Suppressor macrophage treated with lipopolysaccharide for 1 hour (primary cell): ENCODE measurements at places on chromosomes 6 and 20.

DNA sequence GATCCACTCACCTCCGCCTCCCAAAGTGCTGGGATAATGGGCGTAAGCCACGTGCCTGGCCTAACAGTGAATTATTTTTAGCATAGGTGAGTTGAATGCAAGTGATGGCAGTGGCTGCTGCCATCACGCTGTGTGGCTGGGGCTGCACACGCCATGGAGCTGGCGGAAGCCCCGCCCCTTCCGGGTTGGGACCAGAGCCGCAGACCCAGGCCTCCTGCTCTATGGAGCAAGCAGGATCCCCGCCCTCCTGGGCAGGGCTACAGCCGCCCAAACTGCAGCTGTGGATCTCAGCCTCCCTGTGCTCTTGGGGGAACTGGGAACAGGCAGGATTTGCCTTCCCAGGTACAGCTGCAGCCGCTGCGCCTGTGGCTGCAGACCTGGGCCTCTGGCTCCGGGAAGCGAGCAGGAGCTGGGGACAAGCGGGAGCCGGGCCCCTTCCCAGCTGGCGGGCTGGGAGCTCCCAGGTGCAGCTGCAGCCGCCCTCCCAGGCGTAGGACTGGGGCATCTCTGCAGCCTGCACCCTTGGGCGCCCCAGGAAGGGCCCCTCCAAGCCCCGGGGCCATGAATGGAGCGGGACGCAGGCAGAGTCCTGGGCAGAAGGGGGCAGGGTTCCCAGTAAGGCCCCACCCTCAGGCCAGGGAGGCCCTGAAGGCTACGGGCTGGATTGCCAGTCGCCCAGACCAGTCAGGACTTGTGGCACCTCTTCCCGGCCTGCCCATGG is 30.9 kb upstream of the SLA2 start:
- DNase-seq, result no peak

DNA sequence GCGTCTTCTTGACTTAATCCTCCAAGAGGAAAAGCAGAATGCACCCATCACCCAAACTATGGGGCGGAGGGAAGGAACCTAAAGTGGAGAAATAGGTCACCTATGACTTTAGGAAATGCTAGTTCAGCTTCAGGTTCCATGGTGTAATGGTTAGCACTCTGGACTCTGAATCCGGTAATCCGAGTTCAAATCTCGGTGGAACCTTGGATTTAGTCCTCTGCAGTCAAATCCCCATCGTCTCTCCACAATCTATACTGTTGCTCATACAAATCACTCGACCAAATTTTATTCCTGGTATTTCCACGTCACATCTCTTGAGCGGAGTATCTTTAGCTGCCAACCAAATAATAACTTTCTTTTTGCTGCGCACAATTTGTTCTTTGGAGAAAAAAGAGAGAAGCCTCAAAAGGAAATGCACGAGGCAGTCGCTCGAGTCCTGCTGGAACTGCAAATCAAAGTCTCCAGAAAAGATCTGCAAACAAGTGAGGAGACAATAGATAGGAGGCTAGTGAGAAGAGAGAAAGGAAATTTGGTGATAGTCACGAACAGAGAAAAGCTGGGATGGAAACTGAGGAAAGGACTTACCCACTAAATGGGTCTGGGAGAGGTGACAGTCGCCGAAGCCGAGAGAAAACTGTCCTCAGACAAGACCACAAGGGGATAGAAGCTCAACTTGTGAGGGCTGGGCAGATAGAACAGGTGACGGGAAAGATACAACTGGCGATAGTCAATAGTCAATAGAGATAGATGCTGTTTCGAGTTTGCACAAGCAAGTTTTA is 16.6 kb downstream of the POM121L2 start:
- DNase-seq, result no peak

DNA sequence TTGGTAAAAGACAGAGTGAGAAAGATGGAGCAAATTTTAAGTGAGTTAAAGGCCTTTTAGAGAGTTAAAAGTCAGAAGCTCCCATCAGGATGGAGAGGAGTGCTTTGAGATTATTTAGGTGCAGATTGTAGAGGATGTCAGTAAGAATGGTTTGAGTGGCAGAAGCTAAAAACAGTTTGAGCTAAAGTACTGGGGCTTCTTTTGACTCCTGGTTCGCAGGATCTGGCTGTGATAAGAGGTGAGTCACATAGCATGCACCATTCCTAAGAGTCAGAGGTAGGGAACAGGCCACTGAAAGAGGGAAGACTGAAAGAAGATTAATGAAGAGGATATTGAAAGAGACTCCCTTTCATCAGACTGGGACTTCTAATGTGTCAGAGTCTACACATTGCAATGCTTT is 1047.9 kb upstream of the MAP3K7 start:
- no peak for DNase-seq

DNA sequence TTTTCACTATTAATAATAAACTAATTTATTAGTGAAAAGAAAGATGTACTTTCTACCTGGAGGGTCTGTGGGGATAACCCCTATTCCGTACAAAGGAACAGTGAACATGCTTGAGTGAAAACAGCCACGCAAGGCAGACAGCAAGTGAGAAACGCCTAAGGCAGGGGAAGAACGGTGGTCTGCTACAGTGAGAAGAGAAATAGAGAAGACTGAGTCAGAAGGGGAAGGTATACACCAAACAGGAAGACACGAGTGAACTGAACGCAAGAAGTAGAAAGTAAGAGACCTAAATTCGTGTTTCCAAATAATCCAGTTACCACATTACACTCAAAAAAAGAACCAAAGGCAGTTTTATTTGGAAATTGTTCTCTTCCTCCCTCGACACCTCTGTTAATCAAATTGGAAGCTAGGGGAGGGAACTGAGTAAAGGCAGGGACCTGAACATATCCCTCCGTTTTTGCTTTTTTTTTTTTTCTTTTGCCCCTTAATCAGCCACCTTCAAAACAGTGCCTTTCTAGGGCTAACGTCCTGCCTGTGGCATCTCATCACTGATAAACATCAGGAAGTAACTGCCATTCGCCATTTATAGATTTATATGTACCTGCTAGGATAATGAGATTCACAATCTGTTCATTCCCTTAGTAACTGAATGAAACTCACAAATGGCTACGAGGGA is 48.9 kb downstream of the ATXN1 start:
- peak; percentile 75 for DNase-seq

GRCh38 chr6:51753635-51754034 is 333.8 kb downstream of the PKHD1 start:
- peak; percentile 11 for DNase-seq

DNA sequence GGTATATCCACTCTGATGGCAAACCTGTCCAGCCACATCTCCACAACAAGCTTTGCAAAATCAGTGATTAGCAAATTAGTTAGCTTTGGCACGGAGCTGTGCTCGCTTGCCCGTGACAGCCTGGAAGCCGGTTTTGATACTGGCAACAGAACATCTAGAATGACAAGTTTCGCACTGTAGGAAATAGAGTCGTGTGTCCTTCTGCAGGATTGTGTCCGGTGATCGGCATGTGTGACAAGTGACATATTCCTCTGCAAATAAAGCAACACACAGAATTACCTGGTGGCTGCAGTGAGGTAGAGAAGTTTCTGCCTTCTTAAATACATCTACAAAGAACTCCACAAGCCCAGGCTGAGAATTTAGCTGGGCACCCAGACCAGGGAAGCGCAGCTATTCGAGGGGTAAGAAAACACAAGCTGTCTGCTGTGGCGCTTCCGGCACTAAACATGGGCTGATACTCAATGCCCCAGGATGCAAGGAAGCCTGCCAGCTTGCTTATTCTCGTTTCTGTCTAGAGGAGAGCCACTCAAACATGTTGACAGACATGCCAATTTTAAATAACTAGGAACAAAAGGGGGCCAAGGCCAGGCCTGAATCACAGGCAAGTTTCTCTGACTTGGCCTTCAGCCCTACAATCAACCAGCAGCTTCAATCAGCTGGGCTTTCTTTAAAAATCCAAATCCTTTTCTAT is 22.2 kb downstream of the EIF2S2 start:
- DNase-seq, result no peak

- DNase-seq, result no peak
Measured at GRCh38 chr20:36786246-36786645, 12.7 kb upstream of the DSN1 start.

- no peak for DNase-seq
Measured at GRCh38 chr6:17035257-17036064, 66.4 kb upstream of the STMND1 start.

DNA sequence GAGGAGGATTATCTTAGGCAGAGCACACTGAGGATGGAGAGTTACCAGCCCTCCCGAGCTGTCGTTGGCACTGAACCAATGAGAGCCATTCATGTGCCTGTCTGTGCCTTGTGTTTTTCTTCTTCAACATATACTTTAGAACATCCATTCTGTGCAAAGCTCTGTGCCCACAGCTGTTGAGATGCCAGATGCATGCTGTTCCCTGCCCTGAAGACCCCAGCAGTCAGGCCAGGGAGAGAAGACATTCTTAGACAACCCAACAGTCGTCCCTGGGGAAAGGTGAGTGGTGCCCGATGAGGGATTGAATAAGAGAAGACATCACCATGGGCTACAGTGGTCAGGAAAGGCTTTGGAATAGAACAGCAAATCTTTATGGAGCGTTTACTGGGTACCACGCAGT is 114.1 kb downstream of the NRN1 start:
- DNase-seq, result no peak

DNA sequence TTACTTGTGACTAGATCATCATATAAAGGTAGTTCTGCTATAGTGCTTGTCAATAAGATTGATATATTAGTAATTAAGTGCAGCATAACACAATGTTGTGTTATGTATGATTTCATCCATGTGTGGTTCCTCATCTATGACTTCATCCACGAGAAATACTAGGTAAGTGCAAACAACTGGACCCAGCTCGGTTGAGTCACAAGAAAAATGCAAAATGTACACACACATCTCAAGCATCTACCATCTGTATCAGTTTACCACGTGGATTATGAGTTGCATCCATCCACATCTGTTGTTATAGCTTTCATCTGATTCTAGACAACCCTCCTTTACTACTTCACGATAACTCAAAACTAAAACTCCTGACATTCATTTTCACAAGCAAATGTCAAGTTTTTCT is 517.0 kb upstream of the CITED2 start:
- no peak for DNase-seq

GRCh38 chr6:19311786-19312185 is 525.4 kb upstream of the ID4 start:
- no peak for DNase-seq

DNA sequence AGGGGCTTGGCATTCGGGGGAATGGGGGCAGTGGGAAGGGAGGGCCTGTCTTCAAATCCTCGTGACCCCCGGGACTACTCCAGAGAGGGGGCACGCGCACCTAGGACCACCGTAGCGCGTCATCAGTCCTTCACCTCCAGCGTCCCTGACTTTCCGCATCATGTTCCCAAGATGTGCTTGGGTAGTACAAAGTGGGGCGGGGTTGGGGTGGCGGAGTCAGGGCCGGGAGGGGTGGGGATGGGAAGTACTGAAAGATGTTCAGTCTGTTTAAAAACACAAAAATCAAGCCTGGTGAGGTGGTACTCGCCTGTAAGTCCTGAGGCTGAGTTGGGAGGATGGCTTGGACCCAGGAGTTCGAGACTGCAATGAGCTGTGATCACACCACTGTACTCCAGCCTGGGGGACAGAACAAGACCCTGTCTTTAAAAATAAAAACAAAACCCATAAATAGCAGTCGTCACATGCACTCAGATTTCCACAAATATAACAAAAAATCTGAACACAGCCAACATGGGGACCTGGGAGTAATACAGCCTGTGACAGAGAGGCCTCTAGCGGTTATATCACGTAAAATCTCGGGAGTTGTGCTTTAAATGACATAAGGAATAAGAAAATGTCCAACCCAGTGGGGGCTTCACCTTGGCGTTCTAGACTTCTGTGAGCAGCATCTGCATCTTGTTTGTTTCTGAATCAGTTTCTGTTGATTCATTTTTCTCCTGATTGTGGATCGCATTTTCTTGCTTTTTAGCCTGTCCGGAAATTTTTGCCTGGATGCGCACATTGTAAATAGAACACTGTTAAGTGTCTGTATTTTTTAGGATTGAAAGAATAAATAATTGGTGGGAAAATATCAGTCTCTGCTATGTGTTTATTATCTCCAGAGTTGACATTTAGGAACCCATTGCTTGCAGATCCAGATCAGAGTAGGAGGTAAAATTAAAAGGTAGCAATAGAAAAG is 698 bp upstream of the LRP11 start:
- DNase-seq, result peak; percentile 82

DNA sequence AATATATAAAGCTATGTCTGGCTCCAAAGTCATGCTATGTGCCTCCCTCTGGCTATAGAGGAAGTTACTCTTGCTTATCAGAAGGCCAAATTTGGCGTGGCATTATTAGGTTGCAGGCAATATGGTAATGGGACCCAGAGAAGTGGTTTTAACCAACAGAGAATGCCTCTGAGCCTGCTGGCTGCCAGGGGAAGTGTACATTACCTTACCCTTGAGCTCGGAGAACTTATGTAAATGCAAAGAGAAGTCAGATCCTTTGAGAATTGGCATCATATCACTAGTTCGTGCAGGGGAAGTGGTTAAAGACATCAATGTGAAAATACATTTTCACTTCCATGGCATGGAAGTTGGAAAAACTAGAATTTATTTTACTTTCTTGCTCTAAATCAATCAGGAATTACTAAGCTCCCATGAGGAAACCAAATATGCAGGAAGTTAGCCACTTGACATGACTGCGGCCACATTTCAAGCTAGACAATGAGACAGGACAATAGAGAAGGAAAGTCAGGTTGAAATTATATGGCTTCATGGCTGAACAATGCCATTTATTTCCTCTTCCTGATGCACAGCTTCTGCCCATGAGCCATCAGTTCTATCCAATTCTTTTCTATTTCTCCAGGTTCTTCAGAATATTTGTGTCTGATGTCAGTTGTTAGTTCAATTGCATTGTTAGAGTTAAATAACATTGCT is 134.0 kb upstream of the PHACTR1 start:
- DNase-seq, result no peak

DNA sequence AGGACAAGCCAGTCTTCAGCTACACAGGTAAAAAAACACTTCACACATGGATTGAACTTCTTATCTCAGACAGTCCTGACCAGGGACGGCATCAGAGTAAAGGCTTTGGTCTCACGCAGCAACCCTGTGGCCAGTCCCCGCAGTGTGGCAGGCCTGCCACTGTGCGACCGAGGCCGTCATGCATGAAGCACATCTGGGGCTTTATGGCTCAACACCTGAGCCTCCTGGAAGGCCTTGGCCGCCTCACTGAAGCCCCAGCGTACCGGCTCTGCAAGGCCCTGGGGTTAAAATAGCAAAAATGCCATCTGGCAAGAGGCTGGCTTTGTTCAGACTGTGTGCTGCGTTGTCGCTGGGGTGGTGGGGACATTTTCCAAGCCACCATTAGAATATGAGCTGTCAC is 32.8 kb downstream of the TBC1D7 start:
- no peak for DNase-seq

DNA sequence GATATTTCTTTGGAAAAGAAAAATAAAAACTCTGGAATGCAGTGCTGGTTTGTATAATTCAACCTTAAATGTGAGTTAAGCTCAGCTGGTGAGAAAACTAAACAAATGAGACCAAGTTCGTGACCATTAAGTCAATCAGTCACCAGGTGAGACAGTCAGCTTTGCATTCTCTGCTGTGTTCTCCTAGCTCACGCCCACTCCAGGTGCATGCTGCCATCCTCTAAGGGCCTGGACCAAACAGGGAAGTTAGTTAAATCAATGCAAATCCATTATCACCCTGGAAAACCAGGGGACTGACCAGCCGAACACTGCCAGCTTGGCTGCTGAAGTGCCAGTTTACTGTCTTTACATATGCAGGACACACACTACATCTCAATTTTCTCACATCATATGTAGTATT is 7.2 kb downstream of the TPBG start:
- DNase-seq, result no peak
